GM23338 (cell line): ENCODE measurements at places on chromosomes 7 and 10. TPM values are rescaled to one million over a fixed set of nuclear protein-coding genes. Genes with fewer than 3 reads are reported as not detected.

Gene BMPER
- 0.43 and 1.4 TPM in 2 replicates for total RNA-seq

Gene ANKRD30A
- total RNA-seq, result not detected in 2 replicates

Gene LIPA
- total RNA-seq, result 71.4 and 86.3 TPM in 2 replicates

Gene CYP2C9
- not detected in 2 replicates for total RNA-seq

GRCh38 chr7:714251-714671, 12.2 kb upstream of the DNAAF5 start:
- no peak for DNase-seq

- peak; percentile 64 for DNase-seq
Measured at GRCh38 chr10:33519130-33519860, 184.8 kb upstream of the NRP1 start.

- DNase-seq, result no peak
Measured at GRCh38 chr7:107070710-107071109, 26.2 kb downstream of the PRKAR2B start.

- DNase-seq, result no peak
Measured at GRCh38 chr10:131708225-131708880, 192.5 kb upstream of the PPP2R2D start.

- DNase-seq, result no peak
Measured at GRCh38 chr7:18808026-18808425, 309.4 kb downstream of the TWIST1 start.

DNA sequence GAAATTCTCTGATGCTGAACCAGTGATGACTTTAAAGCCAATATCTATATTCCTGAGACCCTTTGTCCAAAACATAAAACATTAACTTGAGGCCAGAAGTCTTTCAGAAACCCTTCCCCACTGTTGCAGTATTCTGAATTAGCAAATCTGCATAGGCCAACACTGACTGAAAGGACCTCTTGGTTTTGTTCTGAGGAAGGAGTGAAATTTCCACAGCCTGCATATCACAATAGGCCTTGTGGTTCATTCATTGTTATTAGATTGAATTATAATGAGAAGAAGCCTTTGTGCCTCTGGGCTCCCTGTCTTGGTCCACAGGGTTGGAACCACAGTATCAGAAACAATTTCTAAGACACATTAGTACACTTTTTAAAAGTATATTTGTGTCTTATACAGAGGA, 90.3 kb downstream of the CCNY start:
- no peak for DNase-seq
